ENCODE measurements at places on chromosomes 7 and 10.

DNA sequence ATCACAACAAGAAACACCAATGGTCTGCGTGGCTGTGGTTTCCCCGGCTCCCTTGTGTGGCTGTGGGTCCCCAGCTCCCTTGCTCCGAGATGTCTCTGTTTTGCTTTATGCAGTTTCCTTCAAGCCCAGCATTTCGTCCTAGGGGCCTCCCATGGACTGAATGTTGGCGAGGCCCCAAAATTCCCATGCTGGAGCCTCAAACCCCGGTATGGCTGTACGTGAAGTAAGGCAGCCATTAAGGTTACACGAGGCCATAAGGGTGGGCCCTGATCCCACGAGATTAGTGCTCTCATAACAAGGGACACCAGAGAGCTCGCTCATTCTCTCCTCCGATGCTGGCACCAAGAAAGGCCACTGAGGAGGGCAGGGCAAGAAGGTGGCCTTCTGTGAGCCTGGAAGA, 44.6 kb downstream of the INSIG1 start:
- no peak for DNase-seq

- DNase-seq = no peak
Observed at GRCh38 chr10:47051741-47052238, 140.6 kb downstream of the PTPN20 start.

GRCh38 chr10:28691187-28691694, 13.9 kb downstream of the BAMBI start:
- DNase-seq = no peak

- DNase-seq = peak; percentile 28
Observed at GRCh38 chr10:50216894-50217293, 34.4 kb downstream of the ASAH2 start.

- no peak for DNase-seq
Observed at GRCh38 chr10:34200355-34200901, 614.7 kb downstream of the PARD3 start.

GRCh38 chr7:70693321-70693685, 438.6 kb upstream of the GALNT17 start:
- DNase-seq = no peak

Measured in adipocyte (in vitro differentiated cells).